Left lung (tissue), 14 donors: ENCODE measurements at places on chromosomes 11 and 22. TPM values are rescaled to one million over a fixed set of nuclear protein-coding genes. Genes with fewer than 3 reads are reported as not detected.

FOLH1 gene
- 20.2 TPM for polyA plus RNA-seq

DNA sequence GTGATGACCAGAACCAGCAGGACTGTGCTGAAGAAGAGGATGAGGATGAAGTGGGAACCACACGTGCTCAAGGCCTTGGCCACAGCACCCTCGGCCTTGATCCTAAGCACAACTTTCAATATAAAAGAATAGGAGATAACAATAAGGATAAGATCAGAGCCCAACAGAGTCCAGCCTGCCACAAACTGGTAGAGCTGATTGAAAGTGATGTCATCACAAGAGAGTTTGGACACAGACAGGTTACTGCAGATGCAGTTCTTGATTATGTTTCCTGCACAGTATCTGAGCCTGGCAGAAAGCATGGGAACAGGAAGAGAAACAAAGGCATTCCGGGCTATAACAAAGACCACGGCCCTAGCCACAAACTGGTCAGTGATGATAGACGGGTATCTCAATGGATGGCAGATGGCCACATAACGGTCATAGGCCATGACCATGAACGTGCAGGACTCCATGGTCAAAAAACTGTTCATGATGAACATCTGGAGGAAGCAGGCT lies 4.5 kb downstream of the OR56A4 start:
- no peak for DNase-seq

GRCh38 chr11:61112575-61112974 lies 10.3 kb downstream of the CD5 start:
- DNase-seq: no peak

DNA sequence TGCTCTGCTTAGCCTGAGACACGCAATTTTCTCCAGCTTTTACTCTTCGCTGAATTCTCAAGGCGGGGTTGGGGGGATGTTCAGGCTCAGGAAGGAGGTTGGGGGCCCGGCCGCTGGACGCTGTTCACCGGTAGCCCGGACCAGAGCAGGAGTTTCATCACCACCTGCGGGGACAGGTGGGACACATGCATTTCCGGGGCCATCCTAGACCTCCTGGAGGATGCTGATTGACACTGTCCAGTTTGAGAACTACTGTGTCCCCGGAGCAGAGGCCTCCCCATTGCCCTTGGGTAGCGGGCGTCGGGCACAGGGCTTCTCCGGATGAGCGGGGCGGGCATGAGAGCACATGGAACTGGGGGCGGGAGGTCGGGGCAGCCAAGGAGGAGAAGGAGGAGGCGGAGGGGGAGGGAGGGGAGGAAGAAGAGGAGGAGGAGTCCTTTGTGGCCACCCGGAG lies 144.0 kb upstream of the GRK3 start:
- DNase-seq: no peak

GRCh38 chr11:2587976-2588748 lies 111.6 kb downstream of the KCNQ1OT1 start:
- DNase-seq: no peak
